ENCODE measurements at places on chromosomes 2 and 18.

GRCh38 chr2:3639653-3640052 lies 18.3 kb upstream of the ALLC start:
- no peak for DNase-seq

DNA sequence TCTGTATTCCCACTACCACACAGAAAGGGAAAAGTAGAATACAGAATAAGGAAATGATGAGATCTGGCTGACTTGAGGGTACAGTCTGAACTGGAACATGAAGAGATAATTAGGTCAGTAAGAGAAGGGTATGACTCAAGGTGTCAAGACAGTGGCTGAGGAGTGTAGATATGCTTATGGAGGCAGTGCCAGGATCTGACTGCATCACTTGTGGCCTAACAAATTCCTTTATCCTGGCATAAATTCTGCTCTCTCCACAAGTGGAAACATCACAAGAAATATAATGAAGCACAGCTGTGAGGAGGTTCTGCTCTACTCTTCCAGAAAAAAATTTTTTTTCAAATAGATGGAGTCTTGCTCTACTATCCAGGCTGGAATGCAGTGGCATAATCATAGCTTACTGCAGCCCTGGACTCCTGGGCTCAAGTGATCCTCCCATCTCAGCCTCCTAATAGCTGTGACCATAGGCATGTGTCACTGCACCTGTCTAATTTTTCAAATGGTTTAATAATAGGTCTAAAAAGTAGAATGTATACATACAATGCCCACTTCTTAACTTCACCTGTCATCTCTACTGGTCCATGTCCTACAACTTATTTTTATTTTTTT lies 85.3 kb downstream of the C2orf74 start:
- DNase-seq: no peak

- DNase-seq: no peak
These were observed 250.6 kb downstream of the CYP26B1 start for GRCh38 chr2:71897137-71897480.

- DNase-seq: no peak
These were observed 15.1 kb downstream of the SH2D6 start for GRCh38 chr2:85433511-85434089.

GRCh38 chr2:72237549-72237948 lies 89.9 kb upstream of the CYP26B1 start:
- DNase-seq: no peak

DNA sequence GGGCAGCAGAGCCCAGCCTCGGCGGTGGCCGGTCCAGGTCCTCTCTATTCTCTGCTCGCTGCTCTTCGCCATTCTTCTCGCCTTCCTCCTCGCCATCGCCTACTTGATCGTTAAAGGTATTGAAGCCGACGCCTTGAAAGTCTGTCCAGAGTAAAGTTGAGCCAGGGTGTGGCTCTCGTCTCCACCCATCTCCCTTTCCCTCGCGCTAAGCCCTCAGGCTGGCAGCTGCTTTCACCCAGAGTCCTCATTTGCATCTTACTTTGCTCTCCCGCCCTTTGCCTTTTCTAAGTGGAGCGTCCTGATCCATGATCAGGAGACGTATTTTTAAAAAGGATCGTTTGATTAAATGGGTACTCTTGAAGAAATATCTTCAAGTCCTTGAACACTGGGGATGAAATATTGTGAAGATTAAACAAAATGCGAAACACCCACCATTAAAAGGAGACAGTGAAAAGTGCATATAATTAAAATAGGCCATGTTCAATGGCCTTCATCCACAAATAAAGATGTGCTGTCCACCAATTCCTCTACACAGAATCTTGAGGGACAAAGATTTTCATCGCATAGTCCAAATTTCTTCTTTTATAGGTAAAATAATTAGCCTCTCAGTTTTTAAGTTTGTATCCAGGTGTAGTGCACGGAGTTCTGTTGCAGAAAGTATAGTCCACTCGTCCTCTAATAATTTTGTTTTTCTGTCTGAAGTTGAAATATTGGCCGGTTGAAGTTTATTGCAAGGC lies 657 bp downstream of the ARL6IP6 start:
- DNase-seq: no peak

DNA sequence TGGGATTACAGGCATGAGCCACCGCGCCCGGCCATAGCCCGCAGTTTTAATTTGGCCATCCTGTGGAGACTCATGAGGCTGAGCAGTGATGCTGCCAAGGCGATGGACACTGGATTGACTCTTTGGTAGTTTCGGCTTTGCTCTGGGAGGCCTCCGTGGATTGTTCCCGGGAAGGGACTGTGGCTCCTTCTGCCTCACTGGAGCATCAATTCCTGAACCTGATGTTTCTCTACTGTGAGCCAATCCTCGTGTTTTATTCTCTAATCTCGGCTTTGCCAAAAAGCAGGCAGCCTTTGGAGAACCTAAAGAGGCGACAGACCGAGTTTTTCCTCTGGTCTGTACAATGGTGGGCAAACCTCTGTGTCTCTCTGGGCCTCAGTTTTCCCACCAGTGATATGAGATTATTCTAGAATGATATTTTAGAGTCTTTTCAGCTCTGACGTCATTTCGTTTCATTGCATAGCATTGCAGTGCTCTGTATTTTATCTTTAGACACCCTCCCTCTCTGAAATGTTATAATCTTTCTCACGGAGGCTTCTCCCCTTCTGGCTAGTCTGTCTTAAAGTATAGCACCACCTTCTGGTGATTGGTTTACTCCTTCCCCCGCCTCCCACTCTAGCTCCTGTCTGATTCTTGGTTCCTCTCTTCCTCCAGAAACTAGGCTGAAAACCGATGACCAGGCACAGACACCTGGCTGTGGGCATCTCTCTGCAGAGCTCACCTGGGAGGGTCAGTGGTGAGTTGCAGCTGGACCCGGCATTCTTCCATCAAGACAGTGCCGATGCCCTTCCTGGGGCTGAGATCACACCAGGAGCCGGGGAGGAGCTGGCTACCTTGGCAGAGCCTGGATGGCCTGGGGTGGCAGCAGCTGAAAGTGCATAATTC lies 341.3 kb downstream of the MYCN start:
- no peak for DNase-seq

- no peak for DNase-seq
These were observed 58.7 kb downstream of the SNORC start for GRCh38 chr2:232928551-232929302.
